ENCODE measurements at places on chromosomes 1 and 21.

DNA sequence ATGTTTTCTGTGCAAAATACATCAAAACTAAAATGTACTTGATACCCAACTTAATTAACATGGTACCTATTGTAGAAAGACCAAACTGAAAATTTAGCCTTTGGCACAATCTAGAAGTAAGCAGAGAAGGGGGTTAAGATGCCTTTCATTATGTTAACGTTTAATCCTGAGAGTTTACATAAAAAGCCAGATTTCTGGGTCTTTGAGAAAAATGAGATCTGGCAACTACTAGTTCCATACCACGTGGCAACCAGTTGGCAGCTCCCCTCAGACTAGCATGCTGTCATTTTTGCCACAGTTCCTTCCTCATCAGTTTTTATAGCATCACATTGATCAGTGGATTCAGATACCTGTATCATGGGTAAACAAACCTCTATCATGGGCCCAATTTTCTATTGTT, 1.5 kb downstream of the RO60 start:
- DNase-seq: peak; percentile 57

- DNase-seq: no peak
Measured at GRCh38 chr1:214615871-214616270, 12.9 kb downstream of the CENPF start.

DNA sequence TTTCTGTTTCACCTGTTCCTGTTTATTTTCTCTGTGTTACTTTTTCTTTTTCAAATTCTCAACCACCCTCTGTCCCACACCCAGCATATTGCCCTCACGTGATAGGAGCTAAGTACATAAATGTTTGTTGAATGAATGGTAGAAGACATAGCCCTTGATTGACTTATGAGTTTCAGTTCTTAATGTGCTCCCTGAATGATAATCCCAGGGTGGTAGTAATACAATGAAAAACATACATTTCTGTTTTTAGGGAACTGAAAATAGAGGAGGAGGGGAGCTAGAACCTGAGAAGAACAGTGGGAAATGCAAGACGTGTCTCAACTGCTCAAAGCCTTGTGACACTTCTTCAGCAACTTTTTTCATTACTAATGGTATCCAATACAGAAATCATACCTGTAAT, 147.1 kb downstream of the SPATA46 start:
- DNase-seq: no peak

DNA sequence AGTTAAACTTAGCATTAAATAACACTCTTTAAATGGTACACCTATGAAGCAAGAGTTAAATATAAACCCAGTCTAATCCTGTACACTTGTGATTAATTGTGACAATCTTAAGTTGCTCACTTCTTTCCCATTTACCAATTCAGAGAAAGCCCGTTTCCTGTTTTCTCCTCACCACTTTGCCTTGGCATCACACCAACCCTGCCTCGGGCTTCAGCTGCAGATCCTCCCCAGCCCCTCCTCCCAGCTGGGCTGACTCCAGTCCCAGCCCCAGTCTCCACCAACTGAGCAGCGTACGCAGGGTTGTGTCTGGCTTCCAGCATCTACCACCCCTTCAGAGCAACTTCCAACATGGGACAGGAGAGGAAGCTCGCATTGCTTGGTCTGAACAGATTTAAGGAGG, 4.1 kb downstream of the PYCR2 start:
- no peak for DNase-seq

DNA sequence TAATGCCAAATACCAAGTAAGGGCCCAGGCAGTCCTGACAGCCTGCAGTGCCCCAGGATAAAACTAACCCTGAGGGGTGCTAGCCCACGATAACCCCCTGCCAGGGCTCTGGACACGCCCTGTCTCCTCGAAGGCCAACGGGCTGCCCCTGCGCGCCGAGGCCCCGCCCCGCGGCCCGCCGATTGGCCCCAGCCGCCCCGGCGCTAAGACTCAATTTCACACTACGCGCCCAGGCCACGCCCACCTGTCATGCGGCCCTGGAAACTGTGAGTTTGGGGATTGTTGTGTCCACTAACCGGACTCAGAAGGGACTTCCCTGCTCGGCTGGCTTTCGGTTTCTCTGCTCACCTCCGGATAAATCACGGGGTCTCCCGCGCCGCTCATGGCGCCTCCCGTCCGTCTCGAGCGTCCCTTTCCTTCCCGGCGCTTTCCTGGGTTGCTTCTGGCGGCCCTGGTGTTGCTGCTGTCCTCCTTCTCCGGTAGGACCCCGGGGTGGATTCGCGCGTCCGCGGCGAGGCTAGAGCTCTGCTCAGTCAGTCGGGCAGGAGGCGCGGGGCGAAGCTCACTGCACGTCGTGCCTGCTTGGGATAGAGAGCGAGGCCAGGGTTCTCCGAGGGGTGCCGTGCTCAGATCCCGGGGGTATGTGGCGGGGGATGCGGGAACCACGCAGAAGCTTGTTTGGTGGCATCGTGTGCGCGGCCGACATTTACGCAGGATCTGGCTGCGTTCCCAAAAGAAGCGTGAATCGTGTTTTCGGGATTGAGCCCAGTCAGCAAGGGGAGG, at the start of gene CR1L:
CR1L (plus strand) TSS at position 282 of the 783 bp plus-strand sequence; CDS start at position 383, 101 bp downstream.
- DNase-seq: no peak

GRCh38 chr1:8533124-8533523, 215.2 kb downstream of the SLC45A1 start:
- DNase-seq: peak; percentile 64
